Mesendoderm (in vitro differentiated cells): ENCODE measurements at places on chromosomes 16 and 17.

- no peaks in the 10 kb centered on the region for H3K36me3 ChIP-seq
- no peak for DNase-seq
- no peaks in the 10 kb centered on the region for H3K27me3 ChIP-seq
- H3K4me1 ChIP-seq = peaks cover 6% of the 10 kb centered on the region
- H3K4me3 ChIP-seq = no peak overlapping the region
- no peak overlapping the region for H3K27ac ChIP-seq
These were observed 72.2 kb upstream of the GNAO1 start for GRCh38 chr16:56119133-56119532.

GRCh38 chr17:52048137-52048898 is 110.2 kb downstream of the CA10 start:
- no peak overlapping the region for H3K4me3 ChIP-seq
- H3K36me3 ChIP-seq = no peaks in the 10 kb centered on the region
- DNase-seq = peak; percentile 34
- no peaks in the 10 kb centered on the region for H3K4me1 ChIP-seq

DNA sequence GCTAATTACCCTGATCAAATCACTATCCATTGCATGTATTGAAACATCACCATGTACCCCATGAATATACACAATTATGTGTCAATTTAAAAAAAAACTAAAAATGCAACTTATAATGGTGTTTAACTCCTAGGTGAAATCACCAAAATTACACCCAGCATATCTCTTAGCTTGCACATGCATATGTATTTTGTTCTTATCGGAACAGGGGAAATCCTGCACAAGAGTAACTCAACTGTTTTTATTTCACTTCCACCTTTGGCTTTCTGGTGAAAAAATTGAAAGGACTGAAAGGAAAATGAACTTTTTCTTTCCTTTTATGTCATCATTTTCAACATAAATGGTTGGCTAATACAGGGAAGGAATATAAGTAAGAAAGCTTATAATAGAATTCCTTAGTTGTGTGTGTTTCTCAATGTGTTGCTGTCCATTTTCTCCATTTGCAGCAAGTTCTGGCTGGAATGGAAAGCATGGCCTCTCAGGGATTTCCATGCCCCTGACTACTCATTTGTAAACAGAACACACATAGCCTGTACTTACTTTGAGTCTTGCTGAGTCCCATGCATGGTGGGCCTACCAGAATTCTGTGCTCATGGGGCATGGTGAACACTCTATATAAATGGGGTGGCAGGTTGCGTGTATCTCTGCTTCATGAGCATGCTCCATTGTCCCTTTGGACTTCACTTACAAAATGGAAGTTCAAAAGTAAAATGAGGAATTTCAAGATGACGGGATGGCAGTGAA is 462.0 kb downstream of the HS3ST3B1 start:
- no peak overlapping the region for H3K27ac ChIP-seq
- H3K4me1 ChIP-seq = no peaks in the 10 kb centered on the region
- H3K36me3 ChIP-seq = no peaks in the 10 kb centered on the region

DNA sequence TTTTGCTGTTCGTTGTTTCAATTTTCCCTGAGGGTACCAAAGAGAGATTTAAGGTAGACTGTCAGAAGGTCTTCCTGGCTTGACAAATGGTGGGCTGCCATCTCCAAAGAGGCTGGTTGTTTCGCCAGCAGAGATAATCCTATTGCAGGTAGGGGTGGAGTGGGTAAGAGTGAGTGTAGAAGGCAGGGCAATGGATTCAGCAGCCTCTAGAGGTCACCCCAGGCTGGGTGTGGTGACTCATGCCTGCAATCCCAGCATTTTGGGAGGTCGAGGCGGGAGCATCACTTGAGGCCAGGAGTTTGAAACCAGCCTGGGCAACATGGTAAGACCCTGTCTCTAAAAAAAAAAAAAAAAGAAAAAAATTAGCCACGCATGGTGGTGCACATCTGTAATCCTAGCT is 34.6 kb downstream of the DCAKD start:
- H3K27ac ChIP-seq = no peak overlapping the region
- DNase-seq = peak; percentile 79
- H3K4me1 ChIP-seq = no peaks in the 10 kb centered on the region

GRCh38 chr16:55418586-55418985 is 60.4 kb upstream of the MMP2 start:
- no peaks in the 10 kb centered on the region for H3K36me3 ChIP-seq
- no peak overlapping the region for H3K4me3 ChIP-seq
- H3K27me3 ChIP-seq = no peaks in the 10 kb centered on the region
- H3K4me1 ChIP-seq = no peaks in the 10 kb centered on the region
- DNase-seq = peak; percentile 48
